CD4-positive, CD25-positive, alpha-beta regulatory T cell (primary cell): ENCODE measurements at places on chromosomes 1 and 21. TPM values are rescaled to one million over a fixed set of nuclear protein-coding genes. Genes with fewer than 3 reads are reported as not detected.
A peak's percentile ranks its signal among the peaks of the same experiment; 100 is the strongest.

C1orf115 gene
- total RNA-seq, result 0.25 TPM

DISC1 gene
- 25.5 TPM for total RNA-seq

PLA2G2F gene
- not detected for total RNA-seq

COL8A2 gene
- not detected for total RNA-seq

TRIM58 gene
- total RNA-seq, result 2.9 TPM

LGR6 gene
- 0.32 TPM for total RNA-seq

OR2W3 gene
- not detected for total RNA-seq

GRCh38 chr1:18548643-18549042, 67.9 kb downstream of the KLHDC7A start:
- H3K27ac ChIP-seq, result no peak overlapping the region
- DNase-seq, result no peak
- no peaks in the 10 kb centered on the region for H3K36me3 ChIP-seq
- no peaks in the 10 kb centered on the region for H3K4me1 ChIP-seq
- H3K4me3 ChIP-seq, result no peak overlapping the region
- peaks cover 2% of the 10 kb centered on the region for H3K27me3 ChIP-seq

DNA sequence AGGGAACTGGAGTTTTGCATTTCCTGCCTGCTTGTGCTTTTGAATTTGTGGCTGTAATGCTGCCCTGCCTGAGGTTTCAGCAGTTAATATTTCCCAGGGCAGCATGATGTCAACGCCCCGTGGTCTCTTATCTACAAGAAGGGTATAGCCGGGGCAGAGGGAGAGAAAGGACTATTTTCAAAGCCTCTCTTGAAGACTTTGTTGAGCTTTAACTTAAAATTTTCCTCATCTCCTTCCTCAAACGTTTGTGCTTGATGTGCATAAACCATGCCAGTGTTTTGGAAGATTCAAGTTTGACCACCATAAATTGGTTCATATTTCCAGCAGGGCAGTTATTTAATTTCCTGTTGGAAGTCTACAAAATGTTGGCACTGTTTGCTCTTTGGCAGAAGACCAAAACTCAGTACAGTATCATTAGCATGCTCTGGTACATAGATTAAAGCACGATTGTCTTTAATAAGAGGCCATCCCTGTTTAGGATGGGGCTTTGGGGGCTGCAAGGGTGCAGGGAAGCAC, 43.4 kb downstream of the ROR1 start:
- H3K4me3 ChIP-seq, result no peak overlapping the region
- no peaks in the 10 kb centered on the region for H3K36me3 ChIP-seq
- H3K27me3 ChIP-seq, result no peaks in the 10 kb centered on the region
- no peaks in the 10 kb centered on the region for H3K4me1 ChIP-seq

DNA sequence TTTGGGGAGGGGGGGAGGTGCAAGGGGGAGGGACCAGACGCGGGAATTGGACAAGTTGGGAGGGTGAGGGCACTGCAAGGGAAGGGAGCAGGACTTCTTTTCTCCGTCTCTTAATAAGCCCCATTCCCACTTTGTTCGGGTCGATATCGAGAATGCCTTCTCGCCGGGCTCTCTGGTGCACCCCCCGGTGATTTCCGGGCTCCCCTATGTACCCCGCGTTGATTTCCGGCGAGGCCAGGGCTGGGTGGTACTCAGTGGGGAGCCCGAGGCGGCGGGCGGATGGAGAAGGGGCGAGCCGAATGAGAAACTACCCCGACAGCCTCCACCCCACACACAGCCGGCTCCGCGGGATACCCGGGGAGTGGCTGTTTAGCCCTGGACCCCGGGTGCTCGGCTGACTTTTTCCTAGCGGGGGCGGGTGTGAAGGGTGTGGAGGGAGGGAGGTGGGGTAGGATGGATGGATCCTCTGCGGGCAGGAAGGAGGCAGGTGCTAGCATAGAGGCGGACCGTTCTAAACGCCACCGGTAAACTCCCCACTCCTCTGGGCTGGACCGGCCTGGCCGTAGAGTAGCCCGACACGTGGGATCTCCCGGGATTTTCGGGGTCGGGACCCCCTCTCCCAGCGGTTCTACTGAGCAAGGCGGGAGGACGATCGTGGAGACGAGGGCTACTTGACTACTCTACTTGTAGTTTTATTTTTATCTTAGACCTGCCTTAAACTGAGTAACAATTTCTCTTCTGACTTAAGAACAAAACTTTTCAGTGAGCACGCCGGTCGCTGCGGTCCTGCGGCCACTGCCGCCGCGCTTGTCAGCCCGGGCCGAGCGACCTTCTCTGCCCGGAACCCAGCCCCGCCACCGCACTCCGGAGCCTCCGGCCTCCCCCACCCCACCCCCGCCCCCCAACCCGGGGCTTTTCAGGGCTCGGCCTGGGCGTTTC, 1.0 kb downstream of the RNF220 start:
- H3K4me3 ChIP-seq, result peak overlapping the region; percentile 59
- no peak for DNase-seq
- H3K27ac ChIP-seq, result no peak overlapping the region
- H3K36me3 ChIP-seq, result no peaks in the 10 kb centered on the region
- peaks cover 44% of the 10 kb centered on the region for H3K4me1 ChIP-seq
- peaks cover 49% of the 10 kb centered on the region for H3K27me3 ChIP-seq

GRCh38 chr1:185281245-185281644, 35.8 kb downstream of the IVNS1ABP start:
- H3K27ac ChIP-seq, result peak overlapping the region; percentile 65
- H3K27me3 ChIP-seq, result no peaks in the 10 kb centered on the region
- H3K4me1 ChIP-seq, result peaks cover 49% of the 10 kb centered on the region
- peak overlapping the region; percentile 37 for H3K4me3 ChIP-seq
- no peaks in the 10 kb centered on the region for H3K36me3 ChIP-seq

DNA sequence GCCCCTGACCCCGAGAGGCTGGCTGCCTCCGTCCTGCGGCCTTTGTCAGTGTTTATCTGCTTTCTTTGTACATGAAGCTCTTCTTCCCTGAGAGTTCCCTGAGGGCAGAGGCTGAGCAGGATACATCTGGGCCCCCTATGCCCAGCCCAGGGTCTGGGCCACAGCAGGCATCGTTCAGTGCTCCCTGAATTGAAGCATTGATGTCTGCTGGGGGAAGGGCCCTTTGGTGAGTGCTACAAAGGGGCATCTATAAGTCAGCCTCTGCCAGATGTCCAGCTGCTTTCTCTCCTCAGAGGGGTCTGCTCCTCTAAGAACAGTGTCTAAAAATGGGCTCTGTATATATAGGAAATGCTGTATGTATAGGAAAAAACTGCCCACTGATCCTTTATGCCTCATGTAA, 2.1 kb downstream of the HEYL start:
- no peak overlapping the region for H3K27ac ChIP-seq
- DNase-seq, result no peak
- H3K4me3 ChIP-seq, result no peak overlapping the region
- peaks cover 9% of the 10 kb centered on the region for H3K27me3 ChIP-seq
- no peaks in the 10 kb centered on the region for H3K36me3 ChIP-seq

DNA sequence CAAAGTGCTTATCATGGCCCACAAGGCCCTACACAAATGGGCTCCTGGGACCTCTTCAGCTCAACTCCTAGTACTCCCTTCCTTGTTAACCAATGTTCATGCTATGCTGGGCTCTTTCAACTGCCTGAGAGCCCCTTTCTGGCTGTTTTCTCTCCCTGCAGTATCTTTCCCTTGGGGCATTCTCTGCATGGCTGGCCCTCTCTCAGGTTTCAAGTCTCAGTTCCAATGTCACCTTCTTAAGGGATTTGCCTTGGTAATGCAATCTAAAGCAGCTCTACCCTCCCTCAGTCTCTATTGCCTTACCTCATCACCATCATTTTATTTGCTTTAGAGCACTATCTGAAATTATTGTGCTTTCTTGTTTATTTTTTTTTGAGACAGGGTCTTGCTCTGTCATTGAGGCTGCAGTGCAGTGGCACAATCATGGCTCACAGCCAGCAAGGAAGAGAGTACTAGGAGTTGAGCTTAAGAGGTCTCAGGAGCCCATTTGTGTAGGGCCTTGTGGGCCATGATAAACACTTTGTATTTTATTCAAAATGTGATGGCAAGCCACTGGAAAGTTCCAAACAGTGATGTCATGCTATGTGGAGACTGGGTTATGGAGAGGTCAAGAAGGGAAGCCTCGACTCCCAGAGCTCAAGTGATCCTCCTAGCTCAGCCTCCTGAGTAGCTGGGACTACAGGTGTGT, 63.4 kb upstream of the SRSF10 start:
- no peaks in the 10 kb centered on the region for H3K36me3 ChIP-seq
- no peak overlapping the region for H3K27ac ChIP-seq
- H3K4me1 ChIP-seq, result no peaks in the 10 kb centered on the region
- H3K27me3 ChIP-seq, result peaks cover 2% of the 10 kb centered on the region

DNA sequence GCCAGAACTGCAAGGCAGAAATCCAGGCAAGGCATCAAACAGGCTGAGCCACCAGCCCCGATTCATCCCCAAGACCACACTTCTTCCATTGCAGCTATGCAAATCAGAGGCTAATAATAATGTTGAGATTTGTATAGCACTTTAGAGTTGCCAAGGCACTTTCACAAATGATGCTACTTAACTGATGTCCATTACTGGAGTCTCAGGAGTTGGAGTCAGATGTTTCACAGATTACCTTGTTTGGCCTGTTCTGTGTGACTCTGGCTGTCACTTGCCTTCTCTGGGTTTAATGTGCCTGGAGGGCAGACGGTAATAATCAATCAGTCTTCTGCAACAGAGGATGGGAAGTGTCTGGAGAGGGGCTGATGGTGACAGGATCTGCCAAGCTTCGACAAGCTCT, 40.8 kb upstream of the MPZL1 start:
- H3K4me1 ChIP-seq, result peaks cover 21% of the 10 kb centered on the region
- peak overlapping the region; percentile 43 for H3K27ac ChIP-seq
- DNase-seq, result no peak
- H3K36me3 ChIP-seq, result peaks cover 81% of the 10 kb centered on the region
- H3K27me3 ChIP-seq, result no peaks in the 10 kb centered on the region

- H3K4me1 ChIP-seq, result peaks cover 19% of the 10 kb centered on the region
- H3K27me3 ChIP-seq, result peaks cover 25% of the 10 kb centered on the region
- H3K4me3 ChIP-seq, result peak overlapping the region; percentile 64
Observed at GRCh38 chr21:33643658-33644311, 1.5 kb downstream of the ITSN1 start.

GRCh38 chr1:33153650-33154049, 28.2 kb downstream of the TRIM62 start:
- H3K27me3 ChIP-seq, result no peaks in the 10 kb centered on the region
- DNase-seq, result no peak
- no peak overlapping the region for H3K27ac ChIP-seq
- H3K36me3 ChIP-seq, result peaks cover 23% of the 10 kb centered on the region

- no peaks in the 10 kb centered on the region for H3K4me1 ChIP-seq
- H3K4me3 ChIP-seq, result no peak overlapping the region
- DNase-seq, result no peak
- H3K27me3 ChIP-seq, result no peaks in the 10 kb centered on the region
- H3K27ac ChIP-seq, result no peak overlapping the region
- H3K36me3 ChIP-seq, result no peaks in the 10 kb centered on the region
Observed at GRCh38 chr1:170714938-170715337, 51.0 kb downstream of the PRRX1 start.

- H3K4me3 ChIP-seq, result peak overlapping the region; percentile 1
- DNase-seq, result no peak
- H3K36me3 ChIP-seq, result no peaks in the 10 kb centered on the region
- H3K27ac ChIP-seq, result no peak overlapping the region
- no peaks in the 10 kb centered on the region for H3K27me3 ChIP-seq
Observed at GRCh38 chr1:172273647-172274396, 146.7 kb upstream of the C1orf105 start.

DNA sequence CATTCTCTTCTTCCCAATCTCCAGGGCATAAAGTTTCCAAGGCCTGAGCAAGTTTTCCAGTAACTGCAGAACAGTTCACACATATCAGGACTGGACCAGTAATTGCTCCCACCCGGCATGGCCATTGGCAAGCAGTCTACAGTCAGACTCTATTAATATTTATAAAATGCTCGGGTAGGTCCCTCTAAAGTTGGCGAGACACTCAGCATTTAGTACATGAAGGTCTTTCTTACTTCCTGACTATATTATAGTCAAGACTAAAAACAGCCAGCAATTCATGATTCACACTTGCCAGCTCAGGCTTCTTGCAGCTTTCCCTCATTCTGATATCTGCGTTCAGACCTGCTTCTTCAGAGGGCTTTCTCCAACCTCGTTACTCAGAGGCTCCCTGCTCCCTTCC, 25.4 kb downstream of the GADD45A start:
- no peaks in the 10 kb centered on the region for H3K36me3 ChIP-seq
- H3K27ac ChIP-seq, result no peak overlapping the region
- no peaks in the 10 kb centered on the region for H3K27me3 ChIP-seq
- no peak for DNase-seq
- H3K4me3 ChIP-seq, result no peak overlapping the region

DNA sequence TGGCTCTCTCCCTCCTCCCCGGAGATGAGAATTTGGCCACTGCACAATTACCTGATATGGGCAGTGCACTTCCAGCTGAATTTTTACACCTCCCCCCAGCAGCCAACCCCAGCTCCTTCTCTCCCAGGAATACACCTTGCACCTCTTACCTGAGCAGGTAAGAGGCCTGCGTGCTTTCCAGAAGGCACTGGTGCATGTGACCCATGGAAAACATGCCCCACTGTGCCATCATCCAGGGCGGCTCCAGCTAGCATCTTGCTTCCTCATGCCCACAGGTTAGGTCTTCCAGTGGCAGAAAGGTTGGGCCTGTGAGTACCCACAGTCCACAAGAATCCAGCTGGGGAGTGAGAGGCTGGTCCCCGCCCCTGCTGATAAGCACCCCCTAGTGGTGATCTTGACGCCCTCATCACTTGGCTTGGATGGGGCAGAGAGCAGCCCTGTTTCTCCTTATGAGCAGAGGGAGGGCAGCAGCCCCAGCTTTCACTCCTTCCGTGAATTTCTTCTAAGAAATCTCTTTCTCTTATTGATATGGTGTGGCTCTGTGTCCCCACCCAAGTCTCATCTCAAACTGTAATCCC, 57.8 kb downstream of the EDARADD start:
- H3K4me1 ChIP-seq, result no peaks in the 10 kb centered on the region
- H3K36me3 ChIP-seq, result no peaks in the 10 kb centered on the region
- peak; percentile 11 for DNase-seq
- H3K27ac ChIP-seq, result no peak overlapping the region
- no peaks in the 10 kb centered on the region for H3K27me3 ChIP-seq
- no peak overlapping the region for H3K4me3 ChIP-seq

GRCh38 chr1:20367116-20367585, 76.5 kb downstream of the VWA5B1 start:
- H3K36me3 ChIP-seq, result no peaks in the 10 kb centered on the region
- peaks cover 5% of the 10 kb centered on the region for H3K27me3 ChIP-seq
- no peak overlapping the region for H3K4me3 ChIP-seq

GRCh38 chr1:100580446-100580845, 42.5 kb downstream of the GPR88 start:
- no peaks in the 10 kb centered on the region for H3K36me3 ChIP-seq
- H3K4me1 ChIP-seq, result no peaks in the 10 kb centered on the region
- H3K27me3 ChIP-seq, result peaks cover 3% of the 10 kb centered on the region
- no peak overlapping the region for H3K27ac ChIP-seq
- H3K4me3 ChIP-seq, result no peak overlapping the region
